ENCODE measurements at places on chromosomes 5 and 9.

- DNase-seq = peak; percentile 84
Observed at GRCh38 chr5:88690409-88691229, 192.4 kb downstream of the MEF2C start.

DNA sequence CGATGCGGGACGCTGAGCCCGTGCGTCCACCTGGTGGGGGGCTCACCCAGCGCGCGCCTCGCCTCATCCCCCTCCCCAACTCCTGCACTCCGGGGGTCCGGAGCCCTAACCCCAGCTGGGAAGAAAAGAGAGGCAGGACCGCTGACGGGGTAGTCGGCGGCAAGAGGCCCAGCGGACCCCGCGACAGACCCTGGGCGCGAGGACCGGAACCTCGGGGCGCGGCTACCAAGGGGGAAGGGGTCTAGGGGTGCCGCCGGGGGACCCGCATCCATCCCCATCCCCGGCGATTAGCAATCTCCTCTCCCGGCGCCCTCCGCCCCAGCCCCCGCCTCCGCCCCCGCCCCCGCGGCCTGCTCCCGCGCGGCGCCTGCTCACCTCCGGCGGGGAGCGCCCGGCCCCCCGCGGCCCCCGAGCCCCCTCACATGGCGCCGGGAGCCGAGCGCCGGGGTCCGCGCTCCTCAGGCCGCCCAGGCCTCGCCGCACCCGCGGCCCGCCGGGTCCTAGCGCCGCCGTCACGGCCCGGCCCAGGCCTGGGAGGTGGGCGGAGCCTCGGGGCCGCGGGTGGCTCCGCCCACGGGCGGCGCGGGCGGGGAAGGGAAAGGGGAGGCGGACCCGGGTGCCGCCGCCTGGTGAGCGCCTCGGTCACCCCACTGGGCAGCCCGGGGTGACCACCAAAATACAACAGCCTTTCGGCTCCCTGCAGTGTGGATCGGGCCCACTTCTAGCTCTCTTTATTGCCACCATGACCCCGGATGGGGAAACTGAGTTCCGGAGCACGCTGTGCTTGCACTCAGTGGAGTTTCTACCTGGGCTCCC lies at the start of gene ST6GALNAC6:
ST6GALNAC6 (minus strand) TSS at position 476 of the 816 bp plus-strand sequence. CDS start 1,622 bp downstream, outside the sequence.
- DNase-seq = peak; percentile 86

- DNase-seq = no peak
Observed at GRCh38 chr5:38719403-38719802, 126.4 kb upstream of the OSMR start.

GRCh38 chr5:173624282-173624681 lies 7.8 kb upstream of the BOD1 start:
- DNase-seq = no peak

- DNase-seq = no peak
Observed at GRCh38 chr5:175873088-175873454, 1.7 kb downstream of the CPLX2 start.

- peak; percentile 4 for DNase-seq
Observed at GRCh38 chr5:121144764-121145163, 680.7 kb downstream of the PRR16 start.
